HFF-Myc (cell line): ENCODE measurements at places on chromosomes 4 and X.

DNA sequence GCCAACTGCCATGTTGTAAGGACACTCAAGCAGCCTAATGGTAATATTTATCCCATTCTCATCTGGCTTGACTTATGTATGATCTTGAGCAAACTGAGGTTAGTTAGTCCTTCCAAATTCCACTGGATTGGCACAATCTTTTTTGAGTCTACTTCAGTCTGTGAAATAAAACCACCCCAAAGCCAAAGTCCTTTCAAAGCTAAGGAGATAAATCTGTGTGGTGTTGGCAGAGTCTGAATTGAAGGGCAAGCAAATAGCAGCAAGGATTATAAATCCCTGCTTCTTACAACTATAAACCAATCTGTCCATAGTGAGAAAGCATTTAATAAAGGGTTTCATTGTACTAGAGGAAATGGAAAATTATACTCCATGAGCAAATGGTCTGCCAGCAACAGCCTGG is 233.9 kb upstream of the GLRA2 start:
- no peak for DNase-seq

GRCh38 chrX:123291623-123292022 is 107.5 kb downstream of the GRIA3 start:
- no peak for DNase-seq

DNA sequence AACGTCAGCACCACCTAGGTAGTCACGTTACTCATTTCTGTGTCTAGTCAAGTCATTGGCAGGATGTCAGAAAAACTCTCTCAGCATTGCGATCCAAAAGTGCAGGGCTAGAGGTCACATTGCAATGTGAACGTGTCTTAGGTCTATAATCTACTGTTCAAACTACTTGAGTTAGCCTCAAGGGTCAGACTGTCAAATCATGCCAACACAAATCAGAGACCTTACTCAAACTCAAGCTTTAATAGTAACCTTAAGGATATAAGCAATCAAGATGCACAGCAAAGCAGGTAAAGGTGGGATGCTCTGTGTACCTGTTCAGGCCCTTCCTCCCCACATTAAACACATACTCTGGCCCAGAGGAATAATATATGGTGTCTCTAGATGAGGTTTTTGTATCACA is 114.4 kb upstream of the NOCT start:
- no peak for DNase-seq

DNA sequence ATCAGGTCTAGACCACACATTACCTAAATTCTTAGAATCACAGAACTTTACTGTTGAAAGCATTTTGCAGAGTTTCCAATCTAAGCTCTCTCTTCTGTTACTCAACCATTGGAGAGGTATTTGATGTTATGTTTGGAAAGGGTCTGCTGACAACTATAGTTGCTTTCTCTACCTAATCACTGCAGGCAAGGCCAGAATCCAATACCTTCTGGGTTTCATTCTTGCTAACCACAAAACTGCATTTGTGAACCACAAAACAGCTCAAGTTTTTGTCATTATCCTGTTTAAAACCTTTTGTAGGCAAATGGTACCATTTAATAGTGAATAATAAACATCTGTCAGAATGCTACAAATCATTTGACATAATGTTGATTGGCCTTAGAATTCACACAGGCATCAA is 380.1 kb downstream of the GASK1B start:
- DNase-seq, result no peak

GRCh38 chr4:133154725-133155124 is 5.6 kb downstream of the PCDH10 start:
- no peak for DNase-seq

- no peak for DNase-seq
Observed at GRCh38 chrX:34909151-34909550, 33.4 kb upstream of the FAM47B start.

- DNase-seq, result no peak
Observed at GRCh38 chr4:169952236-169953002, 73.8 kb downstream of the MFAP3L start.

DNA sequence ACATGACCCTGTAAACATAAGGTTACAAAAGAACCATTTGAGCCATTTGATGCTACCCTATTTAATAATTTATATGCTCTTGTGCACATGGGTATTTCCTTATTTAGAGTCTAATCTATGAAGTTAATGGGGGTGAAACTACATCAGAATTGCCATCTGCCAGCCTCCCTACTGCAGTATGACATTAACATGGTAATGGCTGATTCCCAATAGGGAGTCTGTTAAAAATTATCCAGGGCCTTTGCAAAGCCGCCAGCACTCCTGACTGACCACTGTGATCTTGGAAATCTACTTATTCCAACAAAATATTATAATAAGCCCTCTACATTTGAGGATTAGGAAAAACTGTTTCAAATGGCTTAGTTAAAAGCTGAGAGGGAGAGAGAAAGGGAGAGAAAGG is 153.7 kb downstream of the CLCN4 start:
- no peak for DNase-seq

- DNase-seq, result no peak
Observed at GRCh38 chr4:147643616-147644015, 26.4 kb downstream of the TMEM184C start.

GRCh38 chrX:122579526-122579925 is 604.6 kb upstream of the GRIA3 start:
- DNase-seq, result no peak
